DMS79 treated with DMSO at 0.1 percent for 48 hours (cell line): ENCODE measurements at places on chromosomes 7 and 10.

GRCh38 chr7:147197006-147197405 is 1080.4 kb downstream of the CNTNAP2 start:
- DNase-seq = no peak

GRCh38 chr7:142506601-142507000 is 242.7 kb upstream of the PRSS1 start:
- DNase-seq = no peak

GRCh38 chr7:155644971-155645509 is 579 bp downstream of the RBM33 start:
- DNase-seq = peak; percentile 28

GRCh38 chr10:69490876-69491275 is 39.6 kb downstream of the TSPAN15 start:
- DNase-seq = no peak

DNA sequence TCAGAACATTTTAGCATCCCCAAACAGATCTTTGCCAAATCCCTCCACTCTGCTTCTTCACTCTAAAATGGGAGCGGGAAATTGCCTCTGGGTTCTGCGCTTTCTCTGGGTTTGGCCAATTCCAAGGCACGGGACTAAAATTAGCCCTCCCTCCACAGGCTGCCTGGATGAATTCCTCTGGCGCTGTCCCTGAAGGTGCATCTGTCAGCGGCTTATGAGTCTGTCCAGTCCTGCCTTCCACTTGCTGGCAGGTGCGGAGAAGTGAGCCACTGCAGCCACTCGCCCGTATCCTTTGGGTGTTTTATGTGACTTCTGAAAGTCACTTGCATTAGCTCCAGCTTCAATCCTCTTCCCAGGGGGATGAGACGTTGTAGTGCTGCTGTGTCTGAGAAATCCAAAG is 121.6 kb downstream of the SH2D4B start:
- no peak for DNase-seq

DNA sequence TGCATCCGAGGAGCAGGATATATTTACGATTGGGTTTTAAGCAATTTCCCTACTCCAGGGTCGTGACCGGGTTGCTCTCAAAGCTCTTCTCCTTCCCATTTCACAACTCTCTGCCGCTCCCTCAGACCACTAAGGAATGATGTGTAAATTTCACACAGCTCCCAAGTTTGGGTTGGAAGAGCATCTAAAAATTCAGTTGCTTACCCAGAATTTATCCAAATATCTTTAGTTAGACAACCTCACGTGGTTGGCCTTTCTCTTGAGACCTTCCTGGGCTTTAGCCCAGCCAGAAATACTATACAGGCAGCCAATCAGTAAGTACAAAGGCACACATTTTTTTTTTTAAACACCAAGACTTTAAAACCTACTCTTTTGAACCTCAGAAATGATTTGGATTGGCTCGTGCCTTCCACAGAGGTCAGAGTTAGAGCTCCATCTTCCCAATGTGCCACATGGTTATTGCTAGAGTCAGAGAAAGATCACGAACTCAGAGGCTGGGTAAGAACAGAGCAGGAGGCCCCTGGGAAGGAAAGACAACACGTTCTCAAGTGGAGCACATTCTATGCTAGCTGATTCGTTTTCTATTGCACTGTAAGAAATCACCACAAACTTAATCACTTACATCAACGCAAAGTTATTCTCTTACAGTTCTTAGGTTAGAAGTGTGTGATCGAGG is 335.4 kb upstream of the MGMT start:
- no peak for DNase-seq

DNA sequence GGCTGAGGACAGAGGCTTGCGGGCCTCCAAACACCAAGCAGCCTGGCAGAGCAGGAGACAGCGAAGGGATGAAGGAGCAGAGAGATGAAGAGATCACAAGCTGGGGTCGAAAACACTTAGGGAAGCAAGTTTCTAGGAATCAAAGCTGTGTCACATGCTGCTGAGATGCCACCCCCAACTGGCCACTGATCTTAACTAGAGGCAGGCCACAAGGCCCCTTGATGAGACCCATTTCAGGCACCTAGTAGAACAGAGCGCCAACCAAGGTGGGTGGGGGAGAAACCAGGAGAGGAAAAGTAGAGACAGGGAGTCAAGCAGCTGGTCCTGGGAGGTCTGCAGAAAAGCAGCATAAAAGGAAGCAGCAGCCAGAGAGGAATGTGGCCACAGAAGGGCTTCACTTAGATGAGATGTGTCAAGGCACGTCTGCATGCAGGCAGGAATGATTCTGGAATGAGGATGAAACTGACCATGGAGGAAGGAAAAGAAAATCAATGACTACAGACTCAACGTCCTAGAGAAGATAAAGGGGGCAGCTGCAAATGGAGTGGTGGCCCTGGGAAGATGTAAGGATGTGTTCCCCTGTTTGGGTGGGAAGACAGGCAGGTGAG is 85.0 kb upstream of the DDC start:
- no peak for DNase-seq

GRCh38 chr10:86295351-86295750 is 71.2 kb downstream of the GRID1 start:
- no peak for DNase-seq

DNA sequence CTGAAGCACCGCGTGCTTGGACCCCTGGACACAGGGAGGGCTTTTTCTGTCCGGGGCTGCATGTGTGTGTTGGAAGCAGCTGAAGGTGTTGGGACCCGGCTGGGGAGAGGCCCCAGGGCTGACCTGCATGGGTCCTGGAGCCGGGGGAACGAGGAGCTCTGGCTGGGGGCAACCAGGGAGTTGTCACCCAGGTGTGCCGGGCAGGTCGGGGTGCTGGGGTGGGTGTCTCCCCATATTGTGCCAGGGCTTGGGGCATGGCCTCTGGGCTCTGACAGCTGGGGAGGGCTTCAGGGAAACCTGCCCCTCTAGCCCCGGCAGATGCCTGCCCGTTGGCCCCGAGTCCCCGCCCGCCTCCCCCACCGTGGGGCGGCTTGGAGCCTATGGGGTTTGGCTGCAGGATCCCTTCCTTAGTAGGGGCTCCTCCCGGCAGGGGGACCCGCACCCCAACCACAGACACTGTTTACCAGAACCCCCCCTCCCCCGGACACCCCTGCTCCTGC is 42.3 kb downstream of the UNCX start:
- no peak for DNase-seq

DNA sequence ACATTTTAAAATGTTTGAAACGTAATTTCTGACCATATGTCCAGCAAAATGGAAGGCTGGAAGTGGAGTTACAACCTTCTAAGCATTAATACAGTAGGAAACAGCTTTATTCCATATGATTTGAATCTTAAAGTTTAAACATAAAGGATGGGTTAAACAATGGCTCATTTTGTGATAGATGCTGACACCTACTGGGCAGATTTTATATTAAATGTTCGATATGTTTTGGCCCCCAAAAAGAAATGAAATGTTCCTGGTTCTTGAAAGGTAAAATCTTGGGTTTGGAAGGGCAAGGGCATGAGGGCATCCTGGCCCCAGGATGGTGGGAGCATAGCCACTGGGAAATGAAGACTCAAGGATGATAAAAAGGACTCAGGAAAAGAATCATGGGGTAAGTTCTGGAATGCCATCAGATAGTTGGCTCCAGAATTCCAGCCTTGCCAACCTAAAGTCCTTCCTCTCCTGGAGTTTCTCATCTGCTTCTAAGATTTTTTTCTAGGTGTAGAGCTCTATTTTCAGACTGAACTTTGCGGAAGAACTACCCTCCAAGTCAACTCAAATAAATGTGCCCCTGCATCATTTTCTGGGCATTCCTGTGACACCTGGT is 34.6 kb upstream of the SLC35G1 start:
- DNase-seq = peak; percentile 1

DNA sequence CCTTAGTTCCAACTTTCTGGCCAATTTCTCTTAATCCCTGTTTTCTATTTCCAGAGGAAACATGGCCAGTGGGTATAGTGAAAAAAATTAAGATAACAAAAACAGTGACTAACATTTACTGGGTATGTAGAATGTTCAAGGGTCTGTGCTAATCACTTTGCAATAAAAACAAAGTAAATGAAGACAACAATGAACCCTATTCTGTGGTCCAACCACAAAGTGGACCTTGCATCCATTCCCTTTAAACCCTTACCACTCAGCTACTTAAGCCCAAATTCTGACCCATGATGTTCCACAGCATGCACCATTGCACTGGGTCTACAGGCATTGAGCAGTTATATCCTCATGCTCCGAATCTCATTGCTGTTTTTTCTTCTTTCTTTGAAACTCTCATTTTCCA is 179.9 kb upstream of the PRKCQ start:
- DNase-seq = no peak

- no peak for DNase-seq
Observed at GRCh38 chr10:86876748-86877147, 80.7 kb downstream of the MMRN2 start.

- no peak for DNase-seq
Observed at GRCh38 chr7:35415411-35415822, 161.5 kb upstream of the TBX20 start.

DNA sequence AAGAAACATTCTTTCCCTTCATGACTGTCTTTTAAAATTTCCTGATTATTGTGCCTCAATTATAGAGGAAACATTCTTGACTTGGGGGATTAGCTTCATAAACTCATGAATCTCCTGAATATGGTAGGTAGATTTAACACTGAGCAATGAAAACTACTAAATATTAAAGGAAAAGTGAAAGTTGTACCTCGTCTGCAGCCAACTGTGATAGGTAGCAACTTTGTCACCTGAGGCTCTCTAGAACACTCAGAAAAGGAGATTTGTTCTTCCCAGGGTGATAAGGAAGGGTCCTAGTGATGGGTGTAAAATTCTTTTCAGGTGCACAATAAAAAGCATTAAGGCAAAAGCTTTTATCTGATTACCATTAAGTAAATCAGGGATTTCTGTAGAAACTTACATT is 78.1 kb downstream of the AHR start:
- no peak for DNase-seq

- DNase-seq = no peak
Observed at GRCh38 chr7:36296284-36296683, 93.4 kb upstream of the ANLN start.

GRCh38 chr10:101562231-101562630 is 25.8 kb downstream of the POLL start:
- no peak for DNase-seq

GRCh38 chr7:98235901-98236300 is 16.1 kb downstream of the TECPR1 start:
- no peak for DNase-seq

DNA sequence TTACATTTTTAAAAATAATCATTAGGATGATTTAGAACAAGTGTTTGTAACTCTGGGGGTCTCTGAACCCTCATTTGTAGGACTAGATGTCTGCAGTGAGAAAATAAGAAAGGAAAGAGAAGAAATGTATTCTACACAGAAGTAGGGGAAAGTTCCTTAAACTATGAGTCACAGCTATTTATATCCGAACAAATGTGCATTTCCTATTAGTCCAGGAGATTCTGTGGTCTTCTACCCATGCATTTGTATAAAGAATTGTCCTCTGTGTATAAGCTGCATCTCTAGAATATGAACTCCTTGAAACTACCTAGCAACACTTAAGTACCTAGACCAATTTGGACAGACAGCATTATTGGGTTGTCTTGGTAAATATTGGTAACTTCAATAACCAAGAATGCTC is 15.9 kb upstream of the CD36 start:
- no peak for DNase-seq

- no peak for DNase-seq
Observed at GRCh38 chr10:74297389-74298080, 146.5 kb downstream of the ADK start.

- DNase-seq = no peak
Observed at GRCh38 chr10:29295813-29296212, 6.9 kb downstream of the LYZL1 start.
